Stimulated activated CD4-positive, alpha-beta T cell treated with anti-CD3 and anti-CD28 coated beads, Interleukin-1b, Interleukin-23, amount 100 ng/mL, for 1 hour (primary cell): ENCODE measurements at places on chromosomes 6 and 20.

DNA sequence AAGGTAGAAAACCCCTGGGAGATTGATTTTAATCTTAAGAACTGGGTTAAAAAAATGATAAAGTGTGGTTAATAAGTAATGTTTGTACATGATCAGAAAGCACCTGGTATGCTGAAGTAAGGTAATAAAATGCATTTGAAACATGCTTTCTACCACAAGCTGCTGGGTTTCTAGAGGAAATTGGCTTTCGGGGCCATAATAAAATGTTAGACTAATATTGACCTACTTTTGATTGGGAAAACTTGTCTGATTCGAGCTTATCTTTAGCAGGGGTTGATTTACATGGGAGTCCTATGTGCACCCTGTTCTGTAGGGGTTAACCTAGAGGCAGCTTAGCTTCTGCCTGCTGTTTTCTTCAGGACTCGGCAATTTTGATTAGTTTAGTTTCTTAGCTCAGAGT is 50.5 kb downstream of the CRYBG1 start:
- DNase-seq: no peak

DNA sequence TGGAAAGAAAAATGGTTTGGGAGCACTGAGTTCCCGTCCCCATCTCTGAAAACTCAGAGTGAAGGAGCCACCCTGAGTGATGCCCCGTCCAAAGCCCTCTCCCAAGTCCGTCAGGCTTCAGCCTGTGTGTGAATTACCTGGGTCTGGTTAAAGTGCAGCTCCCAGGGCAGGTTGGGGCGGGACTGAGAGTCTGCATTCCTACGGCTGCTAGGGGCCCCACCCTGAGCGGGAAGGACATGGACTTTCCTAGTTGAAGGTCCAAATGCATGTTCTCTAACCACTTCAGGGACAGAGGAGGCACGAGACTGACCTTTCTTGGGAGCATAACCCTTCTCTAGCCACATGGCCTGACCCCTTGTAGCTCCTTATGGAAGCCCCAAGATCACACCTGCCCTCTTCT is 97.2 kb downstream of the SYNDIG1 start:
- DNase-seq: no peak

DNA sequence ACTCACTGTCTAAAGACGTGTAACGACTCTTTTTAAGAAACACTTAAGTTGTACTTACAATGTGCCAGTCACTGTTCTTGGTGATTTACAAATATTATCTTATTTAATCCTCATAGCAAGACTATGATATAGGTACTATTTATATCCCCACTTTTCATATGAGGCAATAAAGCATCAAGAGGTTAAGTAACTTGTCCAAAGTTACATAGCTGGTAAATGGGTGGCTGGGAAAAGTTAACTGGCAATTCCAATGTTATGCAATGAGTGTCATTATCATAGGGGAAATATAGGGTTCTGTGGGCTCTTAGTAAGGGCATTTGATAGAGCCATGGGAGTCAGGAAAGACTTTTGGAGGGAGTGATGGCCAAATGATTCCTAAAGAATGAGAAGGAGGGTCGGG is 21.4 kb upstream of the RIPOR2 start:
- no peak for DNase-seq

DNA sequence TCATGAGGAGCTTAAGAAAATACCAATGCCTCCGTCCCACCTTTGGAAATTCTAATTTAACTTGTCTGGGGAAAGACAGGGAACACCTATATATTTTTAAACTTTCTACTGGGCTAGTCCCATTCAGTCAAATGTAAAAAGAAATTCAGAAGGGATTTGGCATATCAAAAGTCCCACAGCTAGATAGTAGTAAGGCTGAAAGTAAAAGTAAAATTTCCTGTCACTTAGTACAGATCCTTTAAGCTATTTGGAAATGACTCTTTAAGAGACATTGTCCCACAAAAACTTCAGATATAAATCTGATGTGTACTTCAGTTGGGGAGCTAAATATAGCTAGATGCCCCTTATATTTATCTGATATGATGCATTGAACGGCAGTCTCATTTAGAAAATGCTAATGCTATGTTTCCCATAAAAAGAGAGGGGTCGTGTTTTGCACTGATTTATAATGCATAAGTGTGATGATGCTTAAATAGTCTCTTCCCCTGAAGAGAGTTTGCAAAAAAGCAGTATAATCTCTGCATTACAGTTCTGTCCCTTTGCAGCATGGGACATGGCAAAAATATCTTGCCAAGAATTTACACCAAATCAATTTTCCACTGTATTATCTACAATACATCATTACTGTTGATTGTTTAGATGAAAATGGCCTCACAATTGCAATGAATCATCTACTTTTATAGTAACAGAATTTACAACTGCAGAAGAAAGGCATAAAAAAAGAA is 860.8 kb upstream of the MAP3K7 start:
- DNase-seq: no peak

DNA sequence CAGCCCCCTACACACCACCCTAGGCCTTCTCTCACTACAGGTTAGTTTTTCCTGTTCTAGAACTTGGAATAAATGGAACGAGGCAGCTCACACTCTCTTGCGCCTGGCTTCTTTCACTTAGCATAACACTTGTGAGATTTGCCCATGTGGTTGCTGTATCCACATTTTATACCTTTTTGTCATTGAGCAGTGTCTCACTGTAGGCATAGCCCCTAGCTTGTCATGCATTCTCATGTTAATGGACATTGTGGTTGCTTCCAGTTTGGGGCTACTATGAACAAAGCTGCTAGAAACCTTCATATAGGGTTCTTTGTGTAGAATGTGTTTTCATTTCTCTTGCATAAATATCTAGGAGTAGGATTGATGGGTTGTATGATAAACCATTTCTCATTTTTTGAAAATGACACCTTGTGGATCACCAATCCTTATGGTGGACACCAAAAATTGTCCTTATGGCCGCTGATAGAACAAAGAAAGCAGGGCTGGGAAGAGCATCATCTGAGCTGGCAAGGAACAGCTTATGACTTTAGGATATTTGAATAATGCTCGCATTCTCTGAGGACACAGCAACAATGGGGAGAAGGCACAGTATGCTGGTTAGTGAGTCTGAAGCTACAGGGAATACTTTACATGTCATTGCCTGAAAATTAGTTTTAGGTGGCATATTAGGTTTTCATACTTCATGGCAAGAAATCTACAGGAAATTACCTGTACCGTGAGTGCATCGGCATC is 9.8 kb upstream of the SLC22A23 start:
- no peak for DNase-seq

- DNase-seq: no peak
Measured at GRCh38 chr6:4004249-4004648, 74.7 kb downstream of the FAM217A start.

DNA sequence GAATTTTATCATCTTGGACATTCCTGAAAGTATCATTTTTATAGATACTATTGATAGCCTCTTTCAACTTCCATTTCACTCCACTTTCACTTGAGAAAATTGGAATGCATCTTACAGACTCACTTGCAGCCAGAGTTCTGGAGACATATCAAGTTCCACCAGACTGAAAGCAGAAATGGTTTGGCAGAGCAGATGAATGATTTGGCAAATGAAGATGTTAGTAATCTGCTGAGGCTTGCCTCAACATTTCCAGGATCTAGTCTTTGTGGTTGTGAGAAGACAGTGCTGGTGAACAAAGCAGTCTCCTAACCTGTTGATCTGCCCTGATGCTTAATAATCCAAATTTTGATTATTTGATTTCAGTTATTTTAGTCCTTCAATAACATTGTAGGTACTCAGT is 202.6 kb downstream of the TRDN start:
- DNase-seq: no peak

DNA sequence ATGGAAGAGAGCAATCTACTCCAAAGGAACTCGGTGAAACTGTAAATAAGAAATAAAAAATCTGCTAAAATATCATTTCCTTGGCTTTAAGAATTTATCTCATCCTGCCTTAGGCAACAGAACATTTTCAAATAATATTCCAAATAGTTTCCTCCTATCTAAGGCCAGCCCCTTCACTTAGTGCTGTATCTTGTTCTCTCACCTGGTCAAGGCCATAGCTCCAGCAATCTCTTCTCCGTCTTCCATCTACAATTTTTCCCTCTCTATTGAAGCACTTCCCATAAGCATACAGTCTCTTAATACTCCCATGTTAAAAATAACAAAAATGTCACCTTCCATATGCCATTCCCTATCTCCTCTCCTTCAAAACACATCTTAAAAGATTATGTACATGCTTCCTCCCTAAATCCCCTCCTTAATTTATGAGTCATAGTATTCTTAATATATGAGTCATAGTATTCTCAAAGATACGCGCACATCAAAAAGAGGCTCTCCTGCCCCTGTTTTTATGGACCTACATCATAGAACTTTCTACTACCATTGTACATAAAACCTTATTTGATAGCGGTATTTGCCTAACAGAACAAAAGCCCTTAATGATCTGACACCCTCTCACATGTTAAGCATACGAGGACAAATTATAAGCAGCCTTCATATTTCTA is 146.9 kb downstream of the PDE10A start:
- no peak for DNase-seq

DNA sequence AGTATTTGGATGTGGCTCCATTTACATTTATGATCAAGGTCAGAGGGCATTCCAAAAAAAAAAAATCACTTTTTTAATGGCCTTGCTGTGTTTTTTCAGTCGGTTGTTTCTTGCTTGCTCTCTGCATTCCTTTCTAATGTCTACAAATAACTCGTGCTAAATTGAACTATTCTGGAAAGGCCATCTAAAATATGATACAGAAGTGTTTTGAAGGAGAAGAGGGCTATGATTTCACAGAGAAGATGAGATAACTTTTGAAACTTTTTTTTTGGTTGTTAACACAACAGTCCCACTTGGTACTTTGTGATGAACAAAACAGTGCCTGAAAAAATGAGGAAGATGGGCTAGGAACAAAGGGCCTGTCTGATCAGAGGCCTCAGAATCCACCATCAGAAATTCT is 156.1 kb upstream of the SMLR1 start:
- DNase-seq: no peak

DNA sequence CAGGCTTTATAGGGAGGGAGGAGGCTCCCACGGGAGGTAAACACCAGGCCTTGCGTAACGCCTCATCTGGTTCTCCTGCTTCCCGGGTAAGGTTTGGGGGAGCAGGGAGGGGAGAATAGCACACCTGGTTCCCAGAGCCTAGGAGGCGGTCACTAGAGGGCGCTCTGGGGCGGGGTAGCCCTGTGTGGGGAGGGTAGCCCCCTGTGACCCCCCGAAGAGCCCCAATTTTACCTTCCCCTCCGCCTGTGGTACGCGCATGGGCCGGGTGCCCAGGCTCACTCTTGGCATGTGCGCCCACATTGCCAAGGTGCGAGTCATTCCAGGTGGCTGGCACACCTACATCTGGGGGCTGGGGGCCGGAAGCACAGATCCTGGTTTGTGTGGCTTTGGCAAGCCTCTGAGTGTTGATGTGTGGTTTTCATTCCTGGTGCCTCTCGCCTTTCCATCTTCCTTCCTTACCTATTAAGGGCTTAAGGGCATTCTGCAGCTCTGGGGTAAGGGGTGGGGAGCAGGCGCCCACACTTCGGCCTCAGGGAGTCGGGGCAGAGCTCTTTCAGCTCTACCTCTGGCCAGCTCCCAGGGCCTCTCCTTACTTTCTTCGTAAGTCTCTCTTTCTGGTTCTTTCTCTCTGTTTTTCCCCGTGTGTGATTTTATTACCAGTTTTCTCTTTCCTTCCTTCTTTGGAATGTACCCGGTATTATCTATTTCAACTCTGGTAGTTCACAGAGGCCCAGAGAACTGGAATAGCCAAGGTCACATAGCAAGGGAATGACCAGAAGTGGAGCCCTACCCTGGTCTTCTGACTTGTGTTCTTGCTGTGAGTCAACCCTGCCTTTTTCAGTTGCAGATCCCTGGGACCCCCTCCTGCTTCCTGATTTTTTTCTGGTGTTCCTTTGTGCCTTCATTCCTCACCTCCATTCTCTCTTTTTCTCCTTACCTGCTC is 492 bp upstream of the RNF39 start:
- no peak for DNase-seq

- no peak for DNase-seq
Measured at GRCh38 chr6:38907264-38907663, 141.3 kb upstream of the GLP1R start.

DNA sequence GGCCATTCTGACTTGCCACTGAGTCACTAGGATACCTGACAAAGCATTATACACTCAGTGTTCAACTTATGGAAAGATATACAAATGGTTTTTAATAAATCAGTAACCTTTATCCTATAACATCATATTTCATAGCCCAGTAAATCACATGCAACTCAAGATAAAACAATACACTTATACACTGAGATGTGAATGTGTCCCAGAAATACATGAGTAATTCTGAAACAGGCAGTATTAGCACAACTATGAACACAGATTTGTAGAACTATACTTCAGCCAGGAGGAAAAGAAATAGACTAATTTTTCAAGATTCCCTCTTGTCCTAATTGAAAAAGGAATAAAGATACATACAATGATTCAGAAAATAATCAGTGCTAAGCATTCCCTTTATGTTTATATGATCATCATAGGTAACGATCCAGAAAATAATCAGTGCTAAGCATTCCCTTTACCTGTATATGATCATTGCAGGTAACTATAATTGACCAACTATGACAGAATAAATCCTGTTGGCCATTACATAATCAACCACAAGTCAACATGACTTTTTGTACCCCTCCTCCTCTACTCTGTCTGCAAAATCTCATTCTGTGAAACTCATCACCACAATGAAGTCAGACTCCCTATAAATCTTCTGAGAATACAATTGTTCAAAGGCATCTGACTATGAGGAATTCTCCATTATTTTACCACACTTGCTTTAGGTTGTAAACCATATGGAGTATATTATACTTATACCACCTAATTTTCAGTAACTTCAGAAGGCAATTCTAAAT is 30.3 kb downstream of the HACE1 start:
- DNase-seq: no peak

GRCh38 chr6:129096651-129097290 is 213.8 kb downstream of the LAMA2 start:
- no peak for DNase-seq

- DNase-seq: no peak
Measured at GRCh38 chr20:16100767-16101166, 472.5 kb downstream of the KIF16B start.

DNA sequence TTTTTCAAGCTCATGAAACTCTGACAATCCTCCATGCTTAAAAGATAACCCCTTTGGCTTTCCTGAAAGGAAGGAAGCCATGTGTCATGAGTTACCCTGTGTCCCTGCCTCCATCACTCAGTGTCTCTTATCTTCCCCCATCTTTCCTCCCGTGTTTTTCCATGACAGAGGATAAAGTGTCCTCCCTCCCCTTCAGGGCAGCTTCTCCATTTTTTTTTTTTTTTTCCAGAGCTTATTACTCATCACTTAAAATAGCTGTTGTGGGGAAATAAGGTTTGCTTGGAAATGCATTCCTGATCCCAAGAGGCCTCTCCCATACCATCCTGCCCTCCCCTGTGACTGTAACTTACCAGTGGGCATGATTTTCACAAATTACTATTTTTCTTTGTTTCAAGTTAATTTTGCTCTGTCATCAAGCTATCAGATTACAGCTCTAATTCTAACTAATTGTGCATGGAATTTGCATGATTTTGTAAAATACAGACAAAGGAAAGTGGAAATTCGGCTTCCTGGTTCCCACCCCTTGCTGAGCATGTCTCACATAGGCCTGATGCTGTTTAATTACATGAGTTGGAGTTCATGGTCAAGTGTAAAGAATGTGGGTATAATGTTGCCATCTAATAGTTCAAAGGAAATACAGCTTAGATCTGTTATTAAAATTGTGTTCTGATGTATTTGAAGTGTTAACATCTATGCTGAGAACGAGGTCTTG is 614.5 kb upstream of the FLRT3 start:
- DNase-seq: no peak

- DNase-seq: no peak
Measured at GRCh38 chr20:46604551-46605133, 46.6 kb downstream of the SLC13A3 start.
